ENCODE measurements at places on chromosomes 7 and 10.
A peak's percentile ranks its signal among the peaks of the same experiment; 100 is the strongest.

DNA sequence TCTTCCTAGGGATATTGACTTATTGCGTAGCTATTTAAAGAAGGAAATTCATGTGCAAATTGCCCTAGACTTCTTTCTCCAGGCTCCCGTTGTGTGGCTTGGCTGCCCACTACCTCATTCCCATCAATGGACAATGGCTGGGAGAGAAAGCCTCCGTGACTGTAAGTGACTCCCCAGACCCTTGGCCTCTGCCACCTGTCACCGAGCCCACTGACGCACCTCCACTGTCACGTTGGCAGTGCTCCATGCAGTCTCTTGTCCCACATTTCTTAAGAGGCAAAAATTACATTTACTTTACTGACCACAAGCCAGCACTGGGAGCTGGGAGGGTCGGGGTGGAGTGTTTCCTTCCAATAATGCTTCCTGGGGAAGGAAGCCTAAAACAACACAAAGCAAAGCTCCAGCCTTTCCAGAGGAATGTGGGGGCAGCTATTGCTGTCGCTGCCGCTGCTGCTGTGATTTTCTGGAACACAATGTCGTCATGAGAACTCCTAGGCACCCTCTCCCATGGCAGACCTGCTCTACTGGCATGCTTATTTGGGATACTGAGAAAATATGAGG is 89.7 kb upstream of the STEAP1B start:
- DNase-seq = no peak

DNA sequence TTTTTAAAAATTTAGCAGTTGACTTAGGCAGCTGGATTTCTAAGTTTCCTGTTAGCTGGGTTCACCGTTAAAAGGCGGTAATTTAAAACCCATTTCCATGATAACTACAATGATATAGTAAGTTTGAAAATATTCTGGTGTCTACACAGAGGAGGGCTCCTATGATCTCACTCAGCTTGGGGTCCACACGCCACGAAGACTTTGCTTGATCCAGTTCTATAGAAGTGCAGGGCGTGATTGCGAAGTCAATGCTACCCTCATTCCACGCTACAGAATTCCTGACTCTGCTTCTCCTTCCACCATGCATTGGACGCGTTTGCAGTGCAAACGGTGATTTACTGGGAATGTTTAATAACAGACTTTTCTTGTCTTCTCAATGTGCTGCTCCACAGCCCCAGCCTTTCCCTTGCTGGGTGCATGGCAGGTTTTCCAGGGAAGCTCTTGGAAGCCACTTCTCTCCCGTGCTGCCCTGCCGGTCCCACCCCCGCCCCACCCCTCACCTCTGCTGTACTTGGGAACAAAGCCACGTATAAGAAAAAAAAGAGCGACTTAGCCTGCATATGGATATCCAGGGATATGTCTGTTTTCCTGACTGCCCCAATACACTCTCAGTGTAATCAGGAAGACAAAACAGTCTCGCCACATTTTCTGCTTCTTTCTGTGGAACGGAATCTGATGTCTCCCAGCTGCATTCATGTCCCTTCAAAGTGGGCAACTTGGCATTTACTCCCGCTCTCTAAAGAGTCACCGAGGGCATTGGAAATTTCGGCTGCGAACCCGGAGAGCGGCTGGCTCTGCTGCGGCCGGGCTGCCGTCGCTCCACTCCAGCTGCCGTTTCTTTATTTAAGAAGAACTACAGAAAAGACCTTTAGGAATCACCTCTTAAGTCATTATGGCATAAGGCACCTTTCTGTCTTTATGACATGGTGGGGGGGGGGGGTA is 434.4 kb upstream of the MGMT start:
- DNase-seq = no peak

- DNase-seq = peak; percentile 40
These were observed 37.2 kb downstream of the PLEKHS1 start for GRCh38 chr10:113788604-113789083.

DNA sequence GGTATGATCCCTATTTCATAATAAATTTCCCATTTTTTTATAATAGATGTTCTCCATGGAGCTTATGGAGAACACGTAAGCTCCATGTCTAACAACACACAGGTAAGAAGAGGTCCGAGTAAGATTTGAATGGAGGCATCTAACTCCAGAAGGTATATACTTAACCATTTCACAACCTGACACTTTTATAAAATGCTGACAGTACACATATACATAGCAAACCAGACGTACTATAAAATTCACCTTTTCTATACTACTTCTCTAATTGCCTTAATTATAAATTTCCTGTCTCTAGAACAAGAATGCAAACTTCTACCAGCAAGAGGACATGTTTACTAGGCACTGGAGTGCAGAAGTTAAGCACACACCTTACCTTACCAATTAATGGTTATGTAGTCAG is 151.3 kb downstream of the DGKI start:
- DNase-seq = no peak

DNA sequence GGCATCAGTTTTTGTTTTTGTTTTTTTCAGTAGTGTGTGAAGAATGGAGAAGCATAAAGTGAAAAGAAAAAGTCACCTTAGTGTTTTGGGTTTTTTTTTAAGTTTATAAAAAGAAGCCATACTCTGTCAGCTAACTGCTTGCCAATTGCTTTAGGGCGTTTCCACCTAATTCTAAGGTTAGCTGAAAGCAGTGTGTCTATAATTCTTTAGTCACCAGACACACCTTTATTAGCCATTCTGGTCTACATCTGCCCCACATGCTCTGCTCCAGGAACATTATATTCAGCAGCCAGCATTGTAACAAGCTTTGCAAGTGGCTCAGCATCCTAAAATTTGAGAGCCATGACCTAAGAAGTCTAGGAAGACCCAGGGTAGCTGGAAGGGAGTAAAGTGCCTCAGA is 14.1 kb upstream of the SLC16A12 start:
- no peak for DNase-seq

- no peak for DNase-seq
These were observed 30.5 kb downstream of the SLC13A4 start for GRCh38 chr7:135697276-135698049.

DNA sequence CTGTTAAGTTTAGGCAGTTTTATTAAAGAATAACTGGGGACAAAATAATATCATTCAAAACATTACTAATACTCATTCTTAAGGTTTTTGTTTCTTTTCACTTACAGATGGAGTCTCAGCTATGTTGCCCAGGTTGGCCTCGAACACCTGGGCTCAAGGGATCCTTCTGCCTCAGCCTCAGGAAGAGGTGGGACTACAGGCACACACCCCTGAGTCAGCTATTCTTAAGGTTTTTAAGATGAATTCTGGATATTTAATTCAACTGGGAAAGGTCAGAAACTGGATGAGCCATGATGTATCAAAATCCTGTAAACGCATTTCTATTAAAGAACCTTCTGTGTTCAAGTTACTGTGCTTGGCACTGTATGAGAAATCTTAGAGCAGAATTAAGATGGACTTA is 3.5 kb downstream of the OAT start:
- no peak for DNase-seq

DNA sequence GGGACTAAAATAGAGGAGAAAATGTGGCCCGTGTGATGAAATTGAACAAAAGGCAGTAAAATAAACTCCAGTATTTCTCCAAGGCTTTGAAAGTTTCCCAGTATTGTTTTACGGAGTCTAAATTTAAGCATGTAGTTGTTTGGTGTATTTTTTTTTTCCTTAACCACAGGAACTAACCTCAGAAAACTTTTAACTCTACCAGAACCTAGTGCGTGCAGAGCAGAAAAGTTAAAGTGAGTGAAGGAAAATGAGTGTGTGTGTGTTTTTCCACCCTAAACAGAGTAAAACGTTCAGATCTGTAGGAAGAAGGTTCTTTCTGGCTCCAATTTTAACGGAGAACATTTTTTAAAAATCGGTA is 812 bp downstream of the PROSER2 start:
- no peak for DNase-seq
